ENCODE measurements at places on chromosomes 7 and 10. TPM values are rescaled to one million over a fixed set of nuclear protein-coding genes. Genes with fewer than 3 reads are reported as not detected.
A peak's percentile ranks its signal among the peaks of the same experiment; 100 is the strongest.

DNA sequence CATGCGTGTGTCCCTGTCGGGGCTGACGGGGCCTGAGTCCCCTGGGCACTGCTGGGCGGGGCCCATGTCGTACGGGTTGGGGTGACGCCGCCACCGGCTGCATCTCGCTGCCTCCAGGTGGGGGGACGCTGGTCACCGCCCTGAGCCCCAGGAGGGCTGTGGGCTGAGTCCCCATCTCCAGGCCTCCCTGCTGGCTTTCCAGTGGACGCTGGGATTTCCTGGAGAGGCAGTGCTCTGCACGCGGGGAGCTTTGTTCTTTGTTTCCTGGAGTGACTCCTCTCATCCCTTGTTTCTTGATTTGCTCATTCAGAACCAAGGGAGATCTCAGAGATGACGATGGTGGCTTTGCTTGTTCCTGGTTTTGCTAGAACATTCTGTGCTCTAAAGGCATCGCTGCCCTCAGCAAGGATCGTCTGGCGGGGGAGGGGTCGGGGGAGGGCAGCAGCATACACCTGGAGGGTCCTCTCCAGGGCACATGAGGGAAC is 21.0 kb downstream of the PWWP2B start:
- DNase-seq: no peak

DNA sequence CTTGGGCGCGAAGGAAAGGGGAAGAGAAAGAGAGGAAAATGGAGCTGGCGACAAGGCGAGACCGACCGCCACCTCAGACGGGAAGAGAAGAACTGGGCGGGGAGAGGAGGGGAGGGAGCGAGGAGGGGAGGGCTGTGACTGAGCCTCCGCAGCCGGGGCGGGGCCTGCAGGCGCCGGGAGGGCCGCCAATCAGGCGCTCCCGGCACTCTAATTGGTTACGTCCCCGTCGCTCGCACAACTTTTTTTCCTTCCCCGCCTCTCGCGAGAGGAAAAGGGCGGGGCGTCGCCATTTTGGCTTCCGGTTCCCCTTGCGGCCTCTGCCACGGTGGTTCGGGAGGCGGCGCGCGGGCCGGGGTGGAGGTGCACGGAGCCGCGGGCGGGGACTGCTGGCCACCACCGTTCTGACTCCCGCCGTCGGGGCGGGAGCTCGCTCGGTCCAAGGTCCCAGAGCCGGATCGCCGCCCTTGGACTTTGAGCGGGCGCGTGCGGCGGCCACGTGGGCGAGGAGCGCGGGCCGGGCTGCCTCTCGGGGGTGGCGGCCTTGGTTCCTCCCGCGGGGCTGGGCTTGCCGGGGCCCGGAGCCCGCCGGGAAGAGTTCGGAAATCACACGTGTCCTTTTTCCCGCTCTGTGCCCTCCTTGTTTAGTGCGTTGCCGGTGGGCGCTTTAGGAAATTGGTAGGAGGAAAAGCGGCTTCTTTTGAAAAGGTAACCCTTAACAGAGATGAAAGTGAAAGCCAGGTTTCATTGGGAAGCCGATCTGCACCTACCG is at the start of gene GDI2:
TSS of gene GDI2 (minus strand) at position 94 of the 769 bp plus-strand sequence. CDS start 176 bp downstream, outside the sequence.
- peak; percentile 94 for DNase-seq

The DOCK1 gene
- total RNA-seq: 6.0 TPM

GRCh38 chr10:25417611-25418010 is 242.8 kb downstream of the GPR158 start:
- DNase-seq: no peak

DNA sequence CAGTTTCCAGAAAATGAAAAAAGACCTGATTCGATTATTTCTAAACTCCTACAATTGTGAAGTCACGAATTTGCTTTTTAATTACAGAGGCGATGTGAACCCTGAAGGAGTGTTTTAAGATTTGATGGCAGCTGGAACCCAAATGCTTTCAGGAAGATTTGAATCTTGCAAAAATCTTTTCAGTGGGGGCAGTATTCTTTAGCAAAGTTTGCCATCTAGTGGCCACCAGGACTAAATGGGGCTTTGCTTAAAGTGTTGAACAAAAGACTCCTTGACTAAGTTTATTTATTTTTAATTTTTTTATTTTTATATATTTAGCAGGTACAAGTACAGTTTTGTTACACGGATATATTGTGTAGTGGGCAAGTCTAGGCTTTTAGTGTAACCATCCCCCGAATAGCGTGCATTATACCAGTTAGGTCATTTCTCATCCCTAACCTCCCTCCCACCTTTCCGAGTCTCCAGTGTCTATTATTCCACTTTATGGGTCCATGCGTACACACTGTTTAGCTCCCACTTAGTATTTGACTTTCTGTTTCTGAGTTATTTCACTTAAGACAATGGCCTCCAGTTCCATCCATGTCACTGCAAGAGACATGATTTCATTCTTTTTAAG is 98.8 kb downstream of the CACNB2 start:
- DNase-seq: no peak

The HOXA10 gene
- total RNA-seq: 37.9 TPM

GRCh38 chr7:29359482-29360093 is 165.0 kb downstream of the CHN2 start:
- no peak for DNase-seq
